Activated T-cell treated with anti-CD3 and anti-CD28 coated beads, Interleukin-2, amount 50 U/mL, for 4 hours (primary cell): ENCODE measurements at places on chromosomes 3 and 15. TPM values are rescaled to one million over a fixed set of nuclear protein-coding genes. Genes with fewer than 3 reads are reported as not detected.

DNA sequence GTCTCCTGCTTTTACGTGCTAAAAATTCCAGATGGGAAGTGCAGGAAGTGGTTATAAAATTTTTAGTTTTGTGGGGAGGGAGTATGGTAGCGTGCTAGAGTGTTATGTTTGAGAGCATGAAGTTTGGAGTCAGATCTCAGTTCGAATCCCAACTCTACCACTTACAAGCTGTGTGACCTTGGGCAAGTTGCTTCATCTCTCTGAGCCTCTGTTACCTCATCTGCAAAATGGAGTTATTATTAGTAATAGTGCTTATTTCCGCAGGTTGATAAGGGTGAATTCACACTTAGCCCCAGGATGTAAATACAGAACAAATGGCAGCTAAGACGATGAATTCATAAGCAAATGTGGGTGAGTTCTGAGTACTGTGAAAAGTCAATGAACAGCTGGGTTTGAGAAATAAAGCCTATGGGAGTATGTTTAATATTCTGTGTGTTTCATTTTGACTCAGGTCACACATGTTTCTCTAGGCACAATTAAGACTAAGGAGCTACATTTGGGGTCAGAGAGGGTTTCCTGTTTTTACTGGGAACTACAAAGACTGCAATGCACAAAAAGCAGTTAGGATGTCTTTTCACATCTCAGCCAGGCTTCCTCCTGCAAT is 73.1 kb upstream of the FEZF2 start:
- no peak for DNase-seq

DNA sequence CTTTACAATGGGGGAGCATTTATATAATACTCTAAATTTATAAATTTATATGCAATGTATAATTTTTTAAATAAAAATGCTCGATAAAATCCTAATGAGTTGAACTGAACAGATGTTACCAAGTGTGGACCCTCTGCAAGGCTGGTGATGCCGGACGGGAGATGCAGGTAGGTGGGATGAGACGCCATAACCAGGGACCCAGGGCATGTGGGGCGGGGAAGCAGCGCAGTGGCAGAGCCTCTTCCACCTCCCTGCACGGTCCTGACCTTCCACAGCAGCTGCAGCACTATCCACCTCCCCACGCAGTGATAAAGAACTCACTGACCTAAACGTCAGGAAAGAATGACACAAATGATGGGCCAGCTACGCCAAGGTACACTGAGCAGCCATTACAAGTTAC is 12.8 kb downstream of the PCSK6 start:
- no peak for DNase-seq

DNA sequence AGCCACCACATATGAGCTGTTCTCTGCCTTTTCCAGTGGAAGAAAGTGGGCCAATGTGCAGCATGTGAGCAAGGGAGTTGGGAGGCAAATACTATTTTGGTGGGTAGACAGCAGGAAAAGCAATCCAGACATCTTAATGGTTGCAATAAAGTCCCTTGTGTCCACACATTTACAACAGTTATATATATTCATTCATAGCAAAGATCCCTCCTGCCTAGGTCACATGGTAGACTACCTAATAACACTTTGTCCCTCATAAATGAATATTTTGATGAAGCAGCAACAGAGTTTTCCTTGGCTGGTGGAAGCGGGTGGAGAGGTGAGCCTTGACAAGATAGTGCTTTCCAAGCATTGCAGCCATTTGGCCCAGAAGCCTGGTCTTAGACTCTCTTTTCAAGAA is 6.2 kb upstream of the NSMCE3 start:
- no peak for DNase-seq

Gene TTLL13
- total RNA-seq = 0.95 TPM
